ENCODE measurements at places on chromosomes 6 and 20.

GRCh38 chr6:87436435-87436834 lies 28.7 kb downstream of the CFAP206 start:
- peak; percentile 34 for DNase-seq

GRCh38 chr6:81756690-81757089 lies 4.2 kb upstream of the TENT5A start:
- DNase-seq = no peak

DNA sequence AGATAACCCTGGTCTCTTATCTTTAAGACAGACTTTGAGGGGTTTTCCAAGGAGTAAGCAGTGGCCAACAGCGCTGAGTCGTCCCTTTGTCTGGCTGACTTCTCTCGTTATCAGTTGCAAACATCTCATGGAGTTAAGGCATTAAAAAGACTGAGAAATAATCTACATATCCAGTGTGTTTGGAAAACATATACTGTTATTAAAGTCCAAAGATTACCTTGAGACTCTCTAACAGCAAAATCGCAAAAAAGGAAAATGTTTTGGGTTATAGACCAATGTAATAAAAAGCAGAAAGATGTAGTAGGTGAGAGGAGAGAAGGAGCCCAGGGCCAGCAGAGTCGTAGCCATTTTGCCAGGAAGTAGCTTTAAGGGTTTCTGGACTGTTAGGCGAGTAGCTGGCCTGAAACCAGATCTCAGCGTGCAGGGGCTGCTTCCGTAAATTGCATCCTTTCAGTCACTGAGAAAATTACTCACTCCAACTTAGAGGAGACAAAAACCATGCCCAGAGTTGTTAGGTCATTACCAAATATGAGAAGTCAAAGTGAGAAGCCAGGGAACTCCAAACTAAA lies 24.6 kb downstream of the MYLK4 start:
- DNase-seq = peak; percentile 52

DNA sequence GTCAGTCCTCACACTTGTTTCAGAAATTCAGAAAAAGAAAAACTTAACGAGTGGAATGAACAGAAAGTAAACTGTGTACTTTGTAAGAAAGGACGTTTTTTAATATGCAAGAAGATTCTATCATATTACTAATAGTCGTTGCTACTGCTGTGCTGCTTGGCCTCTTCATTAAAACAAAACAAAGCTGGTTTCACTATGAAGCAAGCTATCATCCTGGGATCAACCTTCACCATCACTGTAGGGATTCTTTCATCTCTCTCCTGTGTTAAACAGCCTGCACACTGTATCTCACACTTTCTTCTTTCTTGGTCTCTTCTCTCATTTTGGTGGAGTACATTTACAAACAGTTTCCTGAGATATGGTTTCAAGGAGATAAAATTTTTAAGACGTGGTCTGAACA lies 284.2 kb downstream of the BTBD9 start:
- no peak for DNase-seq

- DNase-seq = peak; percentile 77
Observed at GRCh38 chr20:35767683-35768481, 3.9 kb upstream of the PHF20 start.

- DNase-seq = no peak
Observed at GRCh38 chr6:150848400-150848799, 17.1 kb upstream of the MTHFD1L start.

DNA sequence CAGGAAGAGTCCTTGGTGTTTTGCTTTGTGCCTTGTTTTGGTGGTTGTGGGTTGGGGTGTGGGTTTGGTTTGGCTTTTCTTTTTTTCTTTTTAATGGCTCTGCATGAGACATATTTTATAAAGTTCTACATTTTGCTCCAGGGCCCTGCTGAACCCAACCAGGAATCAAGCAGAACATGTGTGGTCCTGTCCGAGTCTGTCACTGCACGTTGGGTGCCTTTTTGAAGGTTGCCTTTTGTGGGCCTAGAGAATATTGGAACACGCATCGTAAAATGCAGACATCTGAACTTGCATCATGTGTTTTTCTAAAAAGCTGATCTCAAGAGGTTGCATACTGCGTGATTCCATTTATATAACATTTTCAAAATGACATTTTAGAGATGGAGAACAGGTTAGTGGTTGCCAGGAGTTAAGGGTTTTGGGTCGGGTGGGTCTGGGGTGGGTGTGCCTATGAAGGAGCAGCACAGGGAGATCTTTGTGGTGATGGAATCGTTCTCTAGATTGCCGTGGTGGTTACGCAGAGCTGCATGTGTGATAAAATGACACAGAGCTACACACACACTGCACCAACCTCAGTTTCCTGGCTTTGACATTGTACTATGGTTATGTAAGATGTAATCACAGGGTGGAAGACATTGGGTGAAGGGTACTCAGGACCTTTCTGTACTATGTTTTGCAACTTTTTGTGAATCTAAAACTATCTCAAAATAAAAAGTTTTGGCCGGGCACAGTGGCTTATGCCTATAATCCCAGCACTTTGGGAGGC lies 80.2 kb downstream of the EYA2 start:
- DNase-seq = no peak

GRCh38 chr20:16462711-16463110 lies 110.5 kb downstream of the KIF16B start:
- no peak for DNase-seq

DNA sequence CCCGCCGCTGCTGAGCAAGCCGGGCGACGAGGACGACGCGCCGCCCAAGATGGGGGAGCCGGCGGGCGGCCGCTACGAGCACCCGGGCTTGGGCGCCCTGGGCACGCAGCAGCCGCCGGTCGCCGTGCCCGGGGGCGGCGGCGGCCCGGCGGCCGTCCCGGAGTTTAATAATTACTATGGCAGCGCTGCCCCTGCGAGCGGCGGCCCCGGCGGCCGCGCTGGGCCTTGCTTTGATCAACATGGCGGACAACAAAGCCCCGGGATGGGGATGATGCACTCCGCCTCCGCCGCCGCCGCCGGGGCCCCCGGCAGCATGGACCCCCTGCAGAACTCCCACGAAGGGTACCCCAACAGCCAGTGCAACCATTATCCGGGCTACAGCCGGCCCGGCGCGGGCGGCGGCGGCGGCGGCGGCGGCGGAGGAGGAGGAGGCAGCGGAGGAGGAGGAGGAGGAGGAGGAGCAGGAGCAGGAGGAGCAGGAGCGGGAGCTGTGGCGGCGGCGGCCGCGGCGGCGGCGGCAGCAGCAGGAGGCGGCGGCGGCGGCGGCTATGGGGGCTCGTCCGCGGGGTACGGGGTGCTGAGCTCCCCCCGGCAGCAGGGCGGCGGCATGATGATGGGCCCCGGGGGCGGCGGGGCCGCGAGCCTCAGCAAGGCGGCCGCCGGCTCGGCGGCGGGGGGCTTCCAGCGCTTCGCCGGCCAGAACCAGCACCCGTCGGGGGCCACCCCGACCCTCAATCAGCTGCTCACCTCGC lies 1.5 kb downstream of the ARID1B start:
- DNase-seq = peak; percentile 56

DNA sequence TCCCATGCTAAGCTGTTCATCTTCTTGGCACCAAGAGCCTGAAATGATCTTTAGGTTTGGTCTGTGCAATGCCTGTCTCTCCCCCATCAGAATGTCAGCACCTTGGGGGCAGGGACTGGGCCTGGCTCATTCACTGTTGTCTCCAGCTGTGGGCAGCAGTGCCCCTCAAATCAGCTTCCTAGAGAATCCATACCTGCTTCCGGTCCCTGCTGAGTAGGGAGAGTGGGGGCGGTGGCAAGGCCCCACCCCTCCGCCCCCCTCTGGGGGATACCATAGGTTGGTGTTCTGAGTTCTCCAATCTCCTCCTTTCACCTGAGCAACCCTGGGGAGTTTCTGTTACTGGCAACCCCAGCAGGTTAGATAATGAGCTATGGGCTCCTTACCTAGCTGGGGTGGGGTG lies 19.2 kb upstream of the SPDEF start:
- no peak for DNase-seq

- peak; percentile 66 for DNase-seq
Observed at GRCh38 chr20:2330090-2330695, 34.4 kb downstream of the TGM3 start.

- no peak for DNase-seq
Observed at GRCh38 chr20:54014293-54014926, 56.0 kb downstream of the BCAS1 start.

DNA sequence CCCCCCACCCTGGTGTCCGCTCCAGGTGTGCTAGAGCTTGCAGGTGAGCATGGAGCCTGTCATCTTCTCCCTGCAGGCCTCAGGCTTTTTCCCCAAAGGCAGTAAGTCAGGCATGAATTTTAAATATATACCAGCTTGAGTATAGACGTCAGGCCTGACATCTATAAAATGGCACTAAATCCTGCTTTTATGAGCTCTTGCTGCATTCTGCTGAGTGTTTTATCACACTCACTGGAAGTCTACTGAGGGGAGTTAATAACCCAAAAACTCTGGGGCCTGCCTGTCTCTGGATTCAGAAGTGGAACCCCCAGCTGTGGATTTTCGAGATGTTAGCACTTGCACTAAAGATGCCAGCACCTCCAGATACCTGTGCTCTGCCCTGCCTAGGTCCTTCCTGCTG lies 133.4 kb upstream of the TOP1 start:
- no peak for DNase-seq

DNA sequence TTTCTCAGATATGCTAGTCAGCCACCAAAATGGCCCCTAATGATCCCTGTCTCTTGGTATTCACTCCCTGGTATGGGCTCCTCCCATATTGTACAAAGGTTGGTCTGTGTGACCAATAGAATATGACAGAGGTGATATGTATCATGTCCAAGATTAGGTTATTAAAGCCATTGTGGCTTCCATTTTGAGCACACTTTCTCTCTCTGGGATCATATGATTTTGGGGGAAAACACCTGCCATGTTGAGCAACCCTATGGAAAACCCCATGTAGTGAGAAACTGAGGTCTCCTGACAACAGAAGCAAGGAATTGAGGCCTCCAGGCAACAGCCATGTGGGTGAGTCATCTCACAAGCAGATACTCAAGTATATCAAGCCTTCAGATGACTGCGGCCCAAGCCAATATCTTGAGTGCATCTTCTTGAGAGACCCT lies 7.1 kb upstream of the ZNF318 start:
- DNase-seq = no peak

- DNase-seq = no peak
Observed at GRCh38 chr6:134172706-134173365, 120.4 kb upstream of the SLC2A12 start.

GRCh38 chr6:24898676-24899075 lies 37.1 kb downstream of the RIPOR2 start:
- DNase-seq = no peak

GRCh38 chr20:42432496-42433334 lies 757.0 kb downstream of the PTPRT start:
- no peak for DNase-seq

GRCh38 chr6:41548841-41549642 lies 2.9 kb downstream of the FOXP4 start:
- DNase-seq = no peak

- peak; percentile 56 for DNase-seq
Observed at GRCh38 chr6:35497571-35498421, 917 bp upstream of the TEAD3 start.

DNA sequence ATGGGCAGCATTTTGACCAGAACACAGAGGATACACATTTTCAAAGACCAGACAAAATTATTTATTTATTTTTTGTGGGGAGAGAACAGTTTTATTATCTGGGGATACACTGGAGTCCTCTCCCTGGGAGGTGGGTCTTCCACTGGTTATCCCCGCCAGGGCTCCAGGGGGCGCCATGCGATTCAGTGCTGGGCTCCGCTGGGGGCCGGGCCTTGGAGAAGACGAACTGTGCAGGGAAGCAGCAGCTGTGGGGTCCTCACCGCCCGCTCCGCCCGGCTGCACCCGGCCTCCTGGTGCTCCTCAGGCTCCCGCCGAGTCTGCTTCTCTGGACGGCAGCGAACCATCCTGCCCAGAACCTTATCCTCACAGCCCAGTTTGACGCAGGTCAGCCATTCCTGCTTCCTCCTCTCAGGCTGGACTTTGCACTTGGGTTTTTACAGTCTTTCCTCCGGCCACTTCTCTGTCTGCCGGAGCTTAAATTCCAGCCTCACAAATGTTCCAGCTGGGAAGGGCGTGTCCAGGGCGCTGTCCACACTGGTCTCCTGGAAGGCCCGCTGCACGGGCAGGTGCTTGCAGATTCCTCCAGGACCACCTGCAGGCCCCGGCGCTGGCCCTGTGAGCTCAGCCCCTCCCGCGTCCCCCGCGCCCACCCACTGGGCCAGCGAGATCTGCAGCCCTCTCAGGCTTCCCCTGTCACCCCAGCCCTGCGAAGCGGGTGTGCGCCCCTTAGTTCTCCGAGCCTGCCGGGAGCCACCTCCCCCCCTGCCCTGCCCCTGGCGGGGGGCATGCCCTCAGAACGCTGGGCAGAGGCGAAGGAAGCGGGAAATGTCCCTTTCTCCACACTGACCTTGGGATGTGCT lies 1830.0 kb upstream of the DEFB115 start:
- DNase-seq = no peak

DNA sequence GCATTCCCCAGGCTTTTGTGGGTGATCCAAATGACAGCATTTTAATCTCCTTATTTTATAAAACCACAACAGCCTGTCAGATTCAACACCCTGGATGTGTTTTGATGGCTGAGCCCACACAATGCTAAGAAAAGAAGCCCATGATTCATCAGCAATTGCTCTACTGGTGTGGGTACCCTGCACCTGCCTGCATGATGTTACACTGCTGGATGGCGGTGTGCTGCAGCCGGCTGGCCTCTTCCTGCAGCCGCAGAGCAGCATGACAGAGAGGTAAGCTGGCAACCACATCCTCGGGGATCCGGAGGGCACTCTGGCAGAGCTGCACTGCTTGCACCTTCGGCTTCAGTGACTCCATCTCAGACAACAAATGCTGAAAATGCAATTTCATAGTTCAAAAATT lies 327.5 kb downstream of the SYNE1 start:
- peak; percentile 47 for DNase-seq

GRCh38 chr20:5757949-5758348 lies 7.7 kb downstream of the SHLD1 start:
- DNase-seq = no peak

GRCh38 chr6:44237813-44238433 lies 9.0 kb upstream of the HSP90AB1 start:
- DNase-seq = peak; percentile 79

DNA sequence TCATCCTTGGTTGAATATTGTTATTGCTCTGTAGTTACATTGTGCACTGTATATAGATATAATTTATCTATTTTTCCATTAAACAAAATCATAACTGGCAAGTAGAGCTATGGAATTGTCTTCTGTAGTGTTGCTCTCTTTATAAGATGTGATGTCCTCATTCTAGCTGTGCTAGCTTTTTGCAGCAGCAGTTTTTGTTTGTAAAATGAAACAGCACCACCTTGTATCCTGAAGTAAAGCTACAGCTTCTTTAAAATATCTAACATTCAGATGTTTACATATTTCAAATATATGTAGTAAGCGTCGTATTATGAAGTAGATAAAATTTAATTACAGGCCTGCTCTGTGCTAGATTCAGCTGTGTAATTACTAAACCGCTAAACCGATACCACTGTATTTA lies 328.8 kb upstream of the MANEA start:
- no peak for DNase-seq

Data from stomach (tissue), 19 donors.